Activated T-helper 1 cell treated with anti-CD3 and anti-CD28 coated beads, Interleukin-12 subunit alpha, Interleukin-12 subunit beta, Interleukin-2, Interleukin-4 antibody, amounts not matched to agents 30 ng/mL and 10 ng/mL and 1 ng/mL, durations not matched to agents 14 hours and 24 hours and 36 hours (primary cell): ENCODE measurements at places on chromosomes 12 and 14.

DNA sequence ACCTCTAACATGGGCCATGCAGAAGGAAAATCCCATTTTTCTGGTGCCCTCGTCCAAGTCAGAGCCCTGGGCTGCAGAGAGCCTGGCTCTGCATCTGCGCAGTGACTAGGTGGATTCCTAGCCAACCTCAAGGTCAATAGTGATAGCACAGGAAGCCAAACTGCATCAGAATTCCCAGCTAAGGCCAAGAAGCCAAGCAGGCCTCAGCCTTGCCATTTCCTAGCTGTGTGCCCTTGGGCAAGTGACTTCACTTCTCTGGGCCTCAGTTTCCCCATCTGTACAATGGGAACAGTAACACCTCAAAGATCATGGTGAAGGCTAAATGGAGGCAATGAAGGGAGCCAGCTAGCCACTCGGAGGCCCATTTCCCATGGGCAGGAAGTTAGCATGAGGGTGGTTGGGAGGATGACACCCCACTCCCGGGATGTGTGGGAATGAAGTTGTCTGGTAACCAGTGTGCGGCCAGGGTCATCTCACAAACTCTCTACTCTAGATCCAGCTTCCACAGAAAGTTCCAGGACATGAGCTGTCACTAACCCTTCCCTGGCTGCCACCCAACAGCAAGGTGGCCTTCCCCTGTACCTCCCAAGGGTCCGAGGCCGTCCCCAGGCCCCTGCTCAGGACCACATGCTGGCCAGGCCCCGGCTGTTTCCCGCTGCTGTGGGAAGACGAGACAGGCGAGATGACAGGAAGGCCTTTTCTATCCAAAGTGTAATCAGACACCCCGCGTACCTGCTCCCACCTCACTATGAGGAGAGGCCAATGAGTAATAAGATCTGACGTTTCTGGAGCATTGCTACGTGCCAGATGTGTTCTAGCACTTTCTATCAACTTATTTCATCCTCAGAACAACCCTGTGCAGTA is 125.7 kb downstream of the SCARB1 start:
- no peak for DNase-seq

GRCh38 chr12:47216150-47216677 is 136.5 kb upstream of the AMIGO2 start:
- DNase-seq: peak; percentile 72

- DNase-seq: no peak
Measured at GRCh38 chr14:37585971-37586796, 8.9 kb downstream of the FOXA1 start.

GRCh38 chr12:118541934-118542333 is 165.6 kb downstream of the SUDS3 start:
- DNase-seq: no peak

GRCh38 chr12:41242603-41243002 is 54.5 kb downstream of the PDZRN4 start:
- DNase-seq: no peak

GRCh38 chr14:56115976-56116893 is 2.0 kb upstream of the PELI2 start:
- no peak for DNase-seq

DNA sequence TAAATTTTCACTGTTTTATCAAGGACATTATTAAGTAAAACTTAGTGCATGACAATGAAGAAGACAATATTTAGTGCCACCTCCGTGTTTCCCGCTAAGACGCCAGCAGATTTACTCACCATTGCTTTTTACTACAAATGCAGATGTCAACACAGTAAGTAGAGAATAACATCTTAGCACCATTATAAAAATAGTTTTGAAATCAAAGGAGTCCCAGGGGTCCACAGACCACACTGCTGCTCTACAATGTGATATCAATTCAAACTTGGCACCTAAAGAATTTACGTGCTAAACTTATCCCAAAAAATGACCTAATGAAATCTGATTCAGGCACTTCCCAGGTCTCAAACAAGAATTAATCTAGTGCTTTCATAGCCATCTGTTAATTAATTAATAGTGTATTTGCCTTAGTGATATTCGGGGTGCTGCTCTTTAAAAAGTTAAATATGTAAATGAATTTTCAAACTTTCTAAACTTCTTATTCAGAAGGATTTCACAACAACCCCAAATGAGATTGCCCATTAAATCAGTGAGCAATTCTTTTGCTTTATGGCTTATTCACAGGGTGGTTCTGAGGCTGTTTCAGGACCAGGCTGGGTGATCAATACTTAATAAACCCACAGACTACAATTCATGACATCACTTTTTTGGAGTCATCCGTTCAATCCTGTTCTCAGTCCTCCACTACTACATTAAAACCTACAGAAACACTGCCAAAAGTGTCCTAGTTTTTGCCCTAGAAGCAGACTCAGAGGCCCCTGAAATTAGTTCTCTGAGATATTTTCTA is 161.3 kb upstream of the LMNTD1 start:
- DNase-seq: no peak

GRCh38 chr12:68495336-68496070 is 115.2 kb upstream of the RAP1B start:
- DNase-seq: no peak

DNA sequence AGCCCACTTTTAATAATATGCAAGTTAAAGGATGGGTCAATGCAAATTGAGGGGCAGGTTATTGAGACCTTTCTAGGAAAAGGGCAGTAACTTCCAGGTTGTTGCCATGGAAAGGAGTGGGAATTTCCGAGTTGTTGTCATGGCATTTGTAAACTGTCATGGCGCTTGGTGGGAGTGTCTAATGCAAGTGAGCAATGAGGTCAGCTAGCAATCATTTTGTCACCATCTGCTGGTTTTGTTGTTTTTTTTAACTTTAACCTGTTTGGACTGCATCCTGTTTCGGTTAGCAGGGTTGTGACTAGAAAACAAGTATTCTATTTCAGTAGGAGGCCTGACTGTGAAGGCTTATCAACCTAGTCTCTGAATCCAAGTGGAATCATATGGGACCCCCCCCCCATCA is 85.8 kb upstream of the TSPAN11 start:
- no peak for DNase-seq

GRCh38 chr14:43132441-43132840 is 1374.6 kb downstream of the FSCB start:
- no peak for DNase-seq

GRCh38 chr12:122467983-122468382 is 32.7 kb downstream of the ZCCHC8 start:
- DNase-seq: no peak

DNA sequence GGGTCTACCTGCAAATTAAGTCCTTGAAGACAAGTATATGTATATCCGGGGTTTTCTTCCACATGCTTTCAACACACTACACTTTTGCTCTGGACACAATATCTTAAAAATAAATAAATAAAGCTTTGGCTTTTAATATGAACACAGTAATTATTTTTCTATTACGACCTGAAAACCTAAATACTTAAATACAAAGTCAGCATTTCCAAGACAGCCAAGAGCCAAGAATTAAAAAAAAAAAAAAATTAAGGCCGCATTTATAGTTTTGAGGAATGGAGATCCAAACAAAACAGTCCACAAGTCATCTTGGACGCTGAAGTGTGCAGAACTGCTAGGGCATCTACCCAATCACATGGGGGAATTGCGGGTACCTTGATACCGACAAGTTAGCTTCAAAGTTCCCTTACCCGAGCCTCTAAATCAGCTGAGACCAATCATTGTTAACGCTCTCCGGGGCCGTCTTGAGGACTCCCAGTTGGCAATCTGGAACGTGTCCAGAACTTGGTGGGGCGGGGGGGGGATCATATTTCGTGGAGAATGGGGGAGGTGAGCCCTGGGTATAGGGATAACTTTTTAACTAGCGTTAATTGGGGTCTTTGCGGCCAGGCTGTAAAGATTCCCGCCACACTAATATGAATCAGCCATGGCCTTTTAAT is 731 bp upstream of the PCNX4 start:
- DNase-seq: no peak

DNA sequence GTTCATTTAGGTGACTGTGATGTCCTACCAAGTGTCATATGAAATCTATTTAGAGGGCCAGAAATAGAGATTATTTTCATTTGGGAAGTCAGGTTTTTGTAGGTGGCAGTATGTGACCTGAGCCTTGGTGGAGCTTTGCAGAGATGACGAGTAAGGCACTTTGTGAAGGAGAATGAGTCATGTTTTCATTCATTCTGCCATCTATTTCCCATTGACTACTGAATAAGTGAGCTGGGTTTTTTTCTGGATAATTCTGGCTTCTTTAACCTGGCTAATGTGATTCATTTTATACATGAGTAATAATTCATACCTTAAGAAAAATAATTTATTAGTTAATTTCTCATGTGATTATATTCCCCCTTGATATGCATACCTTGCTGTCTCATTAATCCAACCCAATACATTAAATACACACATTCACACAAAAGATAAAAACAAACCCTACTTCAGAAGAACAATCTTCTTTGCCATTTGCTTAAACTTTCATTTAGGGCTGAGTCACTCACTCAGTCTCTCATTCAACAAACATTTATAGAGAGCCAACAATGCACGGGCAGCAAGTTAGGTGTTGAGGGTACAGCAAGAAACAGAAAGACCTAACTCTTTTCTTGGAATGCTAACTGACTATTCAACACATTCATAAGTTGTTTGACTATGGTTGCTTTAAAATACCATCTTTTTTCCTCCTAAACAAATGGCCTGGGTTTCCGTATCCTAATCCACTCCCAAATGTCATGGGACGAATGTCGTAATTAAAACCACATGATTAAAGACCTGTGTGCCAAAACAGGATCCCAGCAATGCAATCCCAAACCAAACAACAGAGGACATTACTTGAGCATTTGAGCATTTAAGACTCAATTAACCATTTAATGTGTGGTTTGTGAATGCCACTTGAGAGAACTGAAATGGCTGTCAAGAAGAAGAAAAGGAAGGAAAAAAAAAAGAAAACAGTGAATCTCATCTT is 78.0 kb downstream of the KITLG start:
- DNase-seq: no peak

DNA sequence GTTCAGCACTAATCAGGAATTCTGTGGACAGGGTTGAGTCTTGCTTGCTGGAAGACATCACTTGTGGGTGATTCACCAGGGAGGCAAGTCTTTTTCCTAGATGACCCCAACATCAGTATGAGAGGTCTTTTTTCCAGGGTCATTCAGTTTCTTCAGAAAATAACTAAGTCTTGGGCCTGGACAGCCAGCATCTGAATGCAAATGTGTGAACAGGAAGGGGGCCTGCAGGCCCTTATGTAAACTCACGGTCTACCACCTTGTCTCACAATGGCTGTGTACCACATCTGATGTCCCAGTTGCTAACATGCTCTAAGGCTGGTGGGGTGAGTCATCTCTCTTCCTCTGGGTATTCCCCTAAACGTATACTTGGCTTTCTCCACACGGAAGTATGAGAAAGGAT is 79.2 kb downstream of the HECTD4 start:
- peak; percentile 56 for DNase-seq

DNA sequence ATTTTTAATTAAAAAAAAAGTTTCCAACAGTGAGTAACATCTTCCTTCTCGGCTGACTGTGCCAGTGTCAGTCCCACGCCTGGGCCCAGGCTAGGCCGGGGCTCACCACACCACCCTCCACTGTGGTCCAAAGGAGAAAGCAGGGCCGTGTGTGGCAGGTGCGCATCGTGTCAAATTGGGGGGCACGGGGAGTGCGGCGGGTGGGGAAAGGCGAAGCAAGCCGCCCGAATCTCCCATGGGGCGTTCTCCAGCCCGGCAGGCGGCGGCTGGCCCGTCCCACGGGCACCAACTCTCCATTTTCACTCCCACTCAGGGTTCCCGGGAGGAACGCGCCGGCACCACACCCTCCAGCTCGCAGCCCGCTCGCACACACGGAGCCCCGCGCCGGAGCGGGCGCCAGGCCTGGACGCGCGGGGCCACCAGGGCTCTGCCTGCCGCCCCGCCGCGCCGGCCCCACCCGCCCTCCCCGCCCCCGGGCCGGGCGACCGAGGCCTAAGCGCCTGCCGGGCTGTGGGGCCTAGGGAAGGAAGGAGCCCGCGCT is 604 bp downstream of the EEA1 start:
- peak; percentile 20 for DNase-seq

DNA sequence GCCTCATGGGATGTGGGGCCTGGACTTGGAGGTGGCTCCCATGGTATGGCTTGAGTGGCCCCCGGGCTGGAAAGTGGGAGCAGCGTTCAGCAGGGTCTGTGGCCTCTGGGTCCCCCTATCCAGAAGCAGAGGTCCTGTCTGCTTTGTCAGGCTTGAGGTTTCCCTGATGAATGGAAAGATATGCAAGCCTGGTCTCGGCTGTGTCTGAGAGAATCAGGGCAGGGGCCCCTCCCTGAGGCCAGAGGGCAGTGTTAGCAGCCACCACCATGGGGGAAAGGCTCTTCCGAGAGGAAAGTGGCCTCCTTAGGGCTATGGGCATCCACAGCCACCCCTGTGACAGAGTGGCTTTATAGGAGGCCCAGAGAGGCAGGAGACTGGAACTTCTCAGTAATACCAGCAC is 128.2 kb downstream of the VRK1 start:
- DNase-seq: no peak

- DNase-seq: no peak
Measured at GRCh38 chr14:35281341-35281740, 10.8 kb upstream of the PSMA6 start.

DNA sequence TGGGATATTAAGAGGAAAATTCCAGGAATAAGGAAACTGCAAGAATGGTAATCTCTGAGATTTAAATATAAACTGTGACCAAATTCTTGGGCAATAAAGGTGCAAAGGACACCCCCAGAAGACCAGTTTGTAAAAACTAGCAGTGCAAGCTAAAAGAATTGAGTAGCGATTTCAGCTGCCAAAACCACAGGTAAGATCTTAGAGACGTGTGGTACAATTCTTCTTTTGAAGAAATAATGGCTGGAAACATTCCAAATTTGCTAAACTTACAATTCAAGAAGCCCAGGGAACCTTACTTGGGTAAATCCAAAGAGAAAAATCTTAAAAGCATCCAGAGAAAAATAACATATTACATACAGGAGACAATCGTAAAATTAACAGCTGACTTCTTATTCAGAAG is 12.0 kb downstream of the CATSPERB start:
- DNase-seq: no peak

DNA sequence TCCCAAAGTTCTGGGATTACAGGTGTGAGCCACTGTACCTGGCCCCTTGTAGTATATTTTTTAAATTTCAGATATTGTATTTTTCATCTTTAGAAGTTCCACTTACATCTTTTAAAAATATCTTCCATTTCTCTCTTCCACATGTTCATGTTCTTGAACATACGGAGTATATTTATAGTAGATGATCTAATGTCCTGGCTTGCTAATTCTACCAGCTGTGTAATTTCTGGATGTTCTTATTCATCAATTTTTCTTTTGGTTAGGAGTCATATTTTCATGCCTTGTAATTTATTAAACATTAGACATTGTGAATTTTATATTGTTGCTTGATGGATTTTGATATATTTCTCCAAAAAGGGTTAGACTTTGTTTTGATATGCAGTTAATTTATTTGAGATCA is 30.8 kb downstream of the NTN4 start:
- DNase-seq: no peak

- DNase-seq: no peak
Measured at GRCh38 chr12:38745601-38746000, 159.8 kb downstream of the CPNE8 start.

DNA sequence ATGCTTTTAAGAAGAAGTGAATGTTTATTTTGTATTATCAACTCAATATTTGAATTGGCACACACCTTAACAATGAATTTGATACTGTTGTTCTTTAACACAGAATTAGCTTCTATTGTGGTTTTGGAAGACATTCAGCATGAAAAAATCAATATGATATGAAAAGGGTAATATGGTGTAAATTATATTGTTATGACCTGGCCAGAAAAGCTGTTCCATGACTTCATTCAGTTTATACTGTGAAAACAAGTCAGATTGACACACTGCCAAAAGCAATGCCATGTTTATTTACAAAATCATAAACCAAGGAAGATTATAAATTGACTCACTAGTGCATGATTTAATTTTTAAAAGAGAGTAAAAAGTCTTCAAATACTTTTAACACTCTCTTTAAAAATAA is 851.4 kb upstream of the SEL1L start:
- DNase-seq: no peak
